Activated naive CD4-positive, alpha-beta T cell treated with anti-CD3 and anti-CD28 coated beads, Interleukin-2, amount 50 U/mL, for 72 hours (primary cell): ENCODE measurements at places on chromosomes 3 and 15. TPM values are rescaled to one million over a fixed set of nuclear protein-coding genes. Genes with fewer than 3 reads are reported as not detected.
A peak's percentile ranks its signal among the peaks of the same experiment; 100 is the strongest.

Gene PTH1R
- total RNA-seq = not detected

Gene ECE2
- total RNA-seq = 0.18 TPM

GRCh38 chr15:85443593-85444087 is 63.2 kb downstream of the AKAP13 start:
- peak; percentile 27 for DNase-seq

GRCh38 chr15:96514607-96515285 is 184.2 kb downstream of the NR2F2 start:
- DNase-seq = no peak

GRCh38 chr3:160856450-160856849 is 100.4 kb downstream of the PPM1L start:
- no peak for DNase-seq
